ENCODE measurements at places on chromosomes 11 and 22. TPM values are rescaled to one million over a fixed set of nuclear protein-coding genes. Genes with fewer than 3 reads are reported as not detected.

The C1QTNF5 gene
- 17.4 TPM for total RNA-seq

DNA sequence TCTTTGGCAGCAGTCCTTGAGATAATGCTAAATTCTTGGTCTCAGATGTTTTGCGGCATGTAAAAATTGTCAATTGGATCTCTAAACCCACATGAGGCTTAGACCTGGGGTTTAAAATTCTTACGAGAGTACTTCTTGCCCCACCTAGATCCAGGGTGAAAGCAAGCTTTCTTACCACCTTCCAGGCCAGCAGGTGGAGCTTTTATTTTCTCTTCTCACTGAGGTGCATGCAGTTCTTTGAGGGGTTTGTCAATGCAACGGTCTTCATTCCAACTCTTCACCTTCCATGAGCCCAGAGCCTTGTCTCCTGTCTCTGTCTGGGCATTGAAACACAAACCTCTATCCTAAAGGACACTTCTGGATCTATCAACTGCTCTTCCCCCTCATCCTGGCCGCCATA lies 154.1 kb downstream of the MYO18B start:
- no peaks in the 10 kb centered on the region for H3K4me1 ChIP-seq
- H3K4me3 ChIP-seq: no peak overlapping the region
- H3K27me3 ChIP-seq: no peaks in the 10 kb centered on the region
- no peaks in the 10 kb centered on the region for H3K36me3 ChIP-seq

DNA sequence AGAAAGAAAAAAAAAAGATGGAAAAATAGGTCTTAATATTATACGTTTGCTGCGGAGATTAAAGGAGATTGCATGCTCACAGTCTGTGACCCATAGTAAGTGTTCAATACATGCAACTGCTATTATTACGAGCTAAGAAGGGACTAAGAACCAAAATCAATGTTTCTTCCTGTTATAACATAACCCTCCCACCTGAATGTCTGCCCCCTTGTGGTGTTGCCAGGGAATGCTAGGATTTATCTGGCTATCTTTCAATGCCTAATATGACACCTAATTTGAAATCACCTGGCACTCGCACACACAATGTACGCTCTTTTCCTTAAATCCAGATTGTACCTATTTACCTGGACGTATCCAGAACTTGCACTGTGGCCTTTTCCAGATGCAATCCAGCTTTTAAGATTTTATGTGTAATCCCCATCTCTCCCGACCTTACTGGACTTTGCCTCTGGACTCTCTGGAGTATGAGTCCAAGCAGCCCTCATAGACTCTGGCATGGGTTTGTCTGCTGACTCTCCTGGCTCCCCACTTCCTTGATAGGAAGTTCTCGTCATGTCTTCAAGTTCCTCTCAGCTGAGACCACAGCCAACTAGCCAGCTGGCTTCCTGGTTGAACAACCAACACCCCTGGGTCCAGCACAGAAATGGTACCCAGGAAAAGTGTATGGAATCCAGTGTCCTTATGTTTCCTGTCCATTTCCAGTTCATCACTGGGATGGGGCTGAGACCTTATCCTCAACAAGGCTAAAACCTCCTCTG lies 151.5 kb downstream of the CCDC34 start:
- no peak overlapping the region for H3K27ac ChIP-seq
- no peaks in the 10 kb centered on the region for H3K36me3 ChIP-seq
- H3K4me3 ChIP-seq: no peak overlapping the region
- no peak for DNase-seq
- peaks cover 46% of the 10 kb centered on the region for H3K4me1 ChIP-seq

The MYO18B gene
- not detected for total RNA-seq

DNA sequence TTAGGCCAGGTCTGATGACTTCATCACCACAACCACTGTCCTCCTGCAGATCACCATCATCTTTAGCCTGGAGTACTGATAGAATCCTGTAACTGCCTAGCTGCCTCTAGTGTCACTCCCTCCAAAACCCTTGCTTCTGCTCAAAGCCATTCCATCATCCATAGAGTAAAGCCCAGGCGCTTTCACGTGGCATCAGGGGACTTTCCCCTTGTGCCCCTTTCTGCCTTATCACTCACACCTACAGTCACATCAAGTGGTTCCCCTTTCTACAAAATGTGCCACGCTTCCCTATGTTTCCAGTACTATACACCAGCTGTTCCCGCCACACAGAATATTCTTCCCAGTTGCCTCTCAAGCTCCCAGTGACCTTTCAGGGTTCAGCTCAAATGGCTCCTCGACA lies 75.9 kb downstream of the MN1 start:
- no peak overlapping the region for H3K4me3 ChIP-seq
- no peak for DNase-seq
- H3K36me3 ChIP-seq: no peaks in the 10 kb centered on the region
- H3K27me3 ChIP-seq: no peaks in the 10 kb centered on the region

DNA sequence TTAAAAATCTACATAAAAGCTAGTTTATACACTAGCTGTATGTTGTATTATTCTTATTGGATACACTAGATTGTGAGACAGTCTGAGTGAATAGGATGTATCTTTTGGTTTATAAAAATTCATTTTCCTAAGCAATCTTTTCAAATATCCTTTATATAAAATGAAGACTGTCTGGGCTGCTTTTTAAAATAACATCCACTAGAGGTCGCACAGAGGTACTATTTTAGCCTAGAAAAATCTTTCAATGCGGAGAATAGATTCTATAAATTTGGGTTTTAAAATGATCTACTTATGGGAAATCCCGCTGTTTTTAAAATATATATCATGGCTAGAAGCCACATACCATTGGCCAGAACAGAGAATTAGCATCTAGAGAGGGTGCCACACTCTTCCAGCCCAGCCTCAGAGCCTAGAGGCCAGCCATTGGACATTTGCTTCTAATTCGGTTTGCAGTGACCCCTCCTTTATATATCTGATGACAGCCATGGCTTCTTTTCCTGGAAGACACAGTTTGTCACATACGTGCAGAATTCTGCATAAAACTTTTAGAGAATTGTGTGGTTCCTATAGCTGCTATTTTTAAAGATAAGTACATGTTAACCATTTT lies 7.3 kb downstream of the C11orf97 start:
- H3K27ac ChIP-seq: no peak overlapping the region
- H3K27me3 ChIP-seq: no peaks in the 10 kb centered on the region
- H3K4me1 ChIP-seq: peaks cover 7% of the 10 kb centered on the region
- DNase-seq: peak; percentile 68
- H3K4me3 ChIP-seq: no peak overlapping the region
- H3K36me3 ChIP-seq: no peaks in the 10 kb centered on the region

The LGALS1 gene
- total RNA-seq: 235 TPM

- H3K4me3 ChIP-seq: no peak overlapping the region
- no peaks in the 10 kb centered on the region for H3K27me3 ChIP-seq
- no peak for DNase-seq
- peak overlapping the region; percentile 97 for H3K27ac ChIP-seq
- peaks cover 81% of the 10 kb centered on the region for H3K4me1 ChIP-seq
These were observed 18.4 kb downstream of the MAFF start for GRCh38 chr22:38220163-38220562.

GRCh38 chr11:26846227-26846626 lies 124.4 kb upstream of the SLC5A12 start:
- H3K27ac ChIP-seq: no peak overlapping the region
- no peak for DNase-seq

The VPREB1 gene
- 2.2 TPM for total RNA-seq

The MGAT3 gene
- total RNA-seq: 0.89 TPM

GRCh38 chr11:123479048-123479837 lies 49.2 kb downstream of the GRAMD1B start:
- no peaks in the 10 kb centered on the region for H3K4me1 ChIP-seq
- no peak for DNase-seq
- no peak overlapping the region for H3K4me3 ChIP-seq
- H3K27me3 ChIP-seq: no peaks in the 10 kb centered on the region
- no peaks in the 10 kb centered on the region for H3K36me3 ChIP-seq
- no peak overlapping the region for H3K27ac ChIP-seq

DNA sequence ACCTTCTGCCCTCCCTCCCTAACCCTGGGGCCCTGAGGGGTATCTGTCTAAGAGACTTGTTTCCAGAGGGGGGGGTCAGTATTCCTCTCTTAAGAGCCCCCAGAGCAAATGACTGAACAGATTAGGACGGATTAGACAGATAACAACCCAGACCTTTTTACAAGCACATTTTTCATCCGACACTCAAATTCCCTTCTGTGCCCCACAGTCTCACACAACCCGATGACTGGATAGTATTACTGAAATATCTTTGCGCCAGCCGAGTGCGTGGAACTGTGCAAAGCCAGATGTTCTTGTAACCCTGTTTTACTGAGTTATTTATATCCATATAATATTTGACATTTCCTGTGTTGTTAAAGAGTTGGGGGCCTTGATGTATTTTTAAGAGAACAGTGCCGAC lies 30.9 kb upstream of the FLI1 start:
- H3K4me3 ChIP-seq: no peak overlapping the region
- peaks cover 4% of the 10 kb centered on the region for H3K4me1 ChIP-seq
- peaks cover 36% of the 10 kb centered on the region for H3K27me3 ChIP-seq
- no peak overlapping the region for H3K27ac ChIP-seq

DNA sequence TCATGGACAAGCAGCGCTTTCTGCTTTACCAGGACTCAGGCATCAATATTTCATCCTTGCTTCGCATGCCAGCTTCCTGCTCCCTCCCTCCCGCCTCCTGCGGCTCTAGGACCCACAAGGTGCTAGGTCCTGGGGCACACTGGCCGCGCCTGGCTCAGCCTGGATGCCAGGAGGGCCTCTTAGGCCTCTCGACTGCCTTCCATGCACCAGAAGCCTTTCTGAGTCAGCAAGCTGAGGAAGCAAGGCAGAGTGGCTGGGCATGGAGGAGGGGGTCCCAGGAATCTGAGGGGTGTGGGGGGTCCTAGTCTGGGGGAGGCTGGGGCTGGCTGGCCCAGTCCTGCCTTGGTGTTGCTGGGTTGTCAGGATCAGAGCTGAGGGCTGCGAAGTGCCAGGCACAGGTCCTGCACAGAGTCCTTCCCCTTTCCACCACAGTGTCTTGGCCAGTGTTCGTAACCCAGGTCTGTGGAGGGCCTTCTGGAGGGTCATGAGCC lies 61.0 kb upstream of the THY1 start:
- no peak overlapping the region for H3K27ac ChIP-seq
- DNase-seq: no peak
- no peaks in the 10 kb centered on the region for H3K27me3 ChIP-seq
- H3K4me3 ChIP-seq: no peak overlapping the region

DNA sequence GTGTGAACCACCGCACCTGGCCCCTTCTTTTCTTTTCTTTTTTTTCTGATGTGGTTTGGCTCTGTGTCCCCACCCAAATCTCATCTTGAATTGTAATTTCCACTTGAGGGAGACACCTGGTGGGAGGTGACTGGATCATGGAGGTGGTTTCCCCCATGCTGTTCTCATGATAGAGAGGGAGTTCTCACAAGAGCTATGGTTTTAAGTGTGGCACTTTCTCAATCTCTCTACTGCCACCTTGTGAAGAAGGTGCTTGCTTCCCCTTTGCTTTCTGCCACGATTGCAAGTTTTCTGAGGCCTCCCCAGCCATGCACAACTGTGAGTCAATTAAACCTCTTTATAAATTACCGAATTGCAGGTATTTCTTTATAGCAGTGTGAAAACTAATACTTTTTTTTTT lies 4.9 kb upstream of the TCN2 start:
- H3K27me3 ChIP-seq: no peaks in the 10 kb centered on the region
- H3K4me1 ChIP-seq: peaks cover 39% of the 10 kb centered on the region
- no peak overlapping the region for H3K4me3 ChIP-seq
- DNase-seq: no peak
- no peaks in the 10 kb centered on the region for H3K36me3 ChIP-seq

The CHST1 gene
- 1.7 TPM for total RNA-seq

DNA sequence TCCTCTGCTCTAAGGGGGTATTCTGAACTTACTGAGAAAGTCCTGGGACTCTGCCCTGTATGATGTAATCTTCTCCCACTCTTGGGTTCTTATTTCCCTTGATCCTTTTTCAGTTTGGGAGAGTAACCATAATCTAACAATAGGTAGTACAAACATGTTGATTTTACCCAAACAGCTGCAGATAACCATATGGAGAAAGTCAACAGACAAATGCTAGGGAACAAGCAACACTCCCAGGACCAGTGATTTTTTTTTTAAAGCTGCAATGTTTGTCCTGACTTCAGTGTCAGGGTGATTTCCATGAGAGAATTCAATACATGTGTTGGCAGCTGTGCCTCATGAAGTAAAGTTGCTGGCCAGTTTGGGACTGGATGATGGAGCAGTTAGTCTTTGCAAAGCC lies 156.5 kb downstream of the FCHSD2 start:
- DNase-seq: peak; percentile 34
- peak overlapping the region; percentile 39 for H3K27ac ChIP-seq
- H3K36me3 ChIP-seq: peaks cover 18% of the 10 kb centered on the region
- no peaks in the 10 kb centered on the region for H3K27me3 ChIP-seq
- no peak overlapping the region for H3K4me3 ChIP-seq

DNA sequence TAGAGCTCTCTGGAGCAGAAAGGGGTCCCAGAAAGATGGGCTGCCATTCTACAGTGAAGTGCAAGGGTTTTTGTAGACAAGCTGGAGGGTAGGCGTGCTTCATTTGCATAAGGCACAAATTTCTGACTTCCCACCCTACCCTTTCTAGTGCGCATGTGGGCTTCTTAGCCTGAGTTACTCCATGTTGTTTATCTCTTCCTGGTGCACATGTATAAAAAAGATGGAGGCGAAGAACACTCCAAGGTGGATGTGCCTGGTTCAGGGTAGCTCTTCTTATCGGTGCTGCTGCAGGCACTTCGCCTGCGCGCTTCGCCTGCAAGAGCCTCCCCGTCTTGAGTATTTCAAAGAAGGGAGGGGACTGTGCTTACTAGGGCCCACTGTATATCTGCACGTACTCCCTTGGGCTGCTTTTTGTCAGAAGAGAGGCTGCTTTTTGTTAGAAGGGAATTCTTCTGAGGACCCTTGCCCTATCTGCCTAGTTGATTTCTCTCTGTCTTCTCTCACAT lies 1047.3 kb upstream of the CNTN5 start:
- no peaks in the 10 kb centered on the region for H3K36me3 ChIP-seq
- DNase-seq: no peak
- no peak overlapping the region for H3K4me3 ChIP-seq

The OR8B8 gene
- total RNA-seq: not detected

The CTTN gene
- total RNA-seq: 280 TPM

The RPS19BP1 gene
- total RNA-seq: 116 TPM

The POU2F3 gene
- not detected for total RNA-seq

The RFPL2 gene
- not detected for total RNA-seq

- no peak overlapping the region for H3K27ac ChIP-seq
- no peak for DNase-seq
- no peaks in the 10 kb centered on the region for H3K4me1 ChIP-seq
- no peaks in the 10 kb centered on the region for H3K27me3 ChIP-seq
- H3K36me3 ChIP-seq: no peaks in the 10 kb centered on the region
- H3K4me3 ChIP-seq: no peak overlapping the region
These were observed 606.7 kb upstream of the LRRC4C start for GRCh38 chr11:42066113-42066512.

DNA sequence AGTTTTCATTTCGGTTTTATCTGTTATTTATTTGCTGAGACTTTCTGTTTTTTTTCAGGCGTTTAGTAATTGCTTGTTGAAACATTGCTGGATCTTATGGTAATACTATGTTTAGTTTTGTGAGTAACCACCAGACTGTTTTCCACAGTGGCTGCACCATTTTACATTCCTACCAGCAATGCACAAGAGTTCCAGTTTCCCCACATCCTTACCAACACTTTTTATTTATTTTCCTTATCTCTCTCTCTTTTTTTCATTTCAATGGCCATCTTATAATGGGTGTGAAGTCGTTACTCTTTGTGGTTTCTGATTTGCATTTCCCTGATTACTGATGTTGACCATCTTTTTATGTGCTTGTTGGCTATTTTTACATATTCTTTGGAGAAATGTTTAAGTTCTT lies 23.7 kb downstream of the USP47 start:
- no peaks in the 10 kb centered on the region for H3K36me3 ChIP-seq
- DNase-seq: no peak
- no peak overlapping the region for H3K27ac ChIP-seq
- H3K4me3 ChIP-seq: no peak overlapping the region
- H3K4me1 ChIP-seq: peaks cover 54% of the 10 kb centered on the region
